ENCODE measurements at places on chromosomes 16 and 17.

DNA sequence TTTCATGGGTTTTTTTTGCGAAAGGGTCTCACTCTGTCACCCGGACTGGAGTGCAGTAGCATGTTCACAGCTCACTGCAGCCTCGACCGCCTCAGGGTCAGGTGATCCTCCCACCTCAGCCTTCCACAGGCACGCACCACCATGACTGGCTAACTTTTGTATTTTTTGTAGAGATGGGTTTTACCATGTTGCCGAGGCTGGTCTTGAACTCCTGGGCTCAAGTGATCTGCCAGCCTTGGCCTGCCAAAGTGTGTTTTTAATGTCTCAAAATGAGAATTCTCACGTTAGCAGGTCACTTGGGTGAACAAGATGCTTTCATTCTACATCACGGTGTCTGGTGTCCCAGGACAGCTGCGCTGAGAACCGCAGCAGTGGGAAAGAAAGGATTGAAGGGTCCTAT lies 3.2 kb downstream of the FBXO31 start:
- DNase-seq, result no peak

DNA sequence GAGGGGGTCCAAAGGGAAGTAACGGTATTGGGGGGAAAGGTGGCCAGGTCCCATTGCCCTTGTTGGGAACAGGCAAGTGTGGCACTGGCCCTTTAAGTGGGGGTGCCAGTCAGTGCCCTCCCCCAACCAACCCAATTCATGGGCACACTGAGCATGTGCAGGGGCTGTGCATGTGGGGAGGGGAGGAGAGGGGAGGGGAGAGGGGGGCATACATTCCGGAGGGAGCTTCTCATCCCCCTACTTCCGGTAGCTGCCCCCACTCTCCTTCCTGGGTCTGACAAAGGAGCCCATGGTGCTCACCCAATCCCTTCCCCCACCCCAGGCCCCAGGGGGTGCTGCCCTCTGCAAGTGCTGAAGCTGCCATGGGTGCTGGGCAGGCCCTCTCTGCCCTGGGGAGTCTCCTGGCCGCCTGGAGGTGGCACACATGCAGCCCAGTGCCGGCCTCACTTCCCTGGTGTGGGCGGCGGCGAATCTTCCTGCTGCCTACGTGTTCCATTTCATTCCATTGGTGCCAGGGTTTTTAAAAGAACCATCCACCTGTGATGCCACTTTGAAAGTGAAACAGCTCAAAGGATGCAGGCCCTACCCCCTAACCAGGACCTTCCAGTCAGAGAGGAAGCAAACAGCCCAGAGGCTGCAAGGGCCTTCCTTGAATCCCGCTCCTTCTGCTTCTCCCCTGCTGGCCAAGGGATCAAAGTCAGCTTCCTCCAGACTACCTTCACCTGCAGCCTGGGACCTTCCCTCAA lies 11.0 kb downstream of the HEXIM2 start:
- peak; percentile 82 for DNase-seq

- no peak for DNase-seq
These were observed 612 bp downstream of the PSMD12 start for GRCh38 chr17:67365738-67366192.

DNA sequence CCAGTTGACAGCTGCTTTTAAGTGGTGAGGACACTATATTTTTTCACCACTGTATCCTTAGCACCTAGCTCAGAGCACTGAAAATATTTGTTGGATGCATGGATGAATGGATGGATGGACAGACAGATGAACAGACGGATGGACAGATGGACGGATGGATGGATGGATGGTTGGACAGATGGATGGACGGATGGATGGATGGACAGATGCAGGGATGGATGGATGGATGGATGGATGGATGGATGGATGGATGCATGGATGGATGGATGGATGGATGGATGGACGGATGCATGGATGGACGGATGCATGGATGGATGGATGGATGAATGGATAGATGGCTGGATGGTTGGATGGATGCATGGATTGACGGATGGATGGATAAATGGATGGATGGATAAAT lies 12.4 kb upstream of the SLC5A11 start:
- DNase-seq, result no peak

DNA sequence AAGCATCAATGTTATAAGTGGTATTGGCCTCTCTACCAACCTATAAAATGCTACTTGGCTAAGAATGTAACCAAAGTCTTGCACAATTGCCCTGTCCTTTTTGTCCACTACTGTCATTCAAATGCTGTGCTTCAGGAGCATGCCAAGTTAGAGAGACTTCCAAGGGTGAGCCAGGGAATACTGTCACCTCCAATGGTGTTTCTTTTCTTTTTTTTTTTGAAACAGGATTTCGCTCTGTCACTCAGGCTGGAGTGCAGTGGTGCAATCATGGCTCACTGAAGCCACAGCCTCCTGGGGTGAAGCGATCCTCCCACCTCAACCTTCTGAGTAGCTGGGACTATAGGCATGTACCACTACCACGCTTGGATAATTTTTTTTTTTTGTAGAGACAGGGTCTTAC lies 43.7 kb upstream of the ERN1 start:
- no peak for DNase-seq

- DNase-seq, result no peak
These were observed 359.1 kb downstream of the WWOX start for GRCh38 chr16:78458588-78458987.

DNA sequence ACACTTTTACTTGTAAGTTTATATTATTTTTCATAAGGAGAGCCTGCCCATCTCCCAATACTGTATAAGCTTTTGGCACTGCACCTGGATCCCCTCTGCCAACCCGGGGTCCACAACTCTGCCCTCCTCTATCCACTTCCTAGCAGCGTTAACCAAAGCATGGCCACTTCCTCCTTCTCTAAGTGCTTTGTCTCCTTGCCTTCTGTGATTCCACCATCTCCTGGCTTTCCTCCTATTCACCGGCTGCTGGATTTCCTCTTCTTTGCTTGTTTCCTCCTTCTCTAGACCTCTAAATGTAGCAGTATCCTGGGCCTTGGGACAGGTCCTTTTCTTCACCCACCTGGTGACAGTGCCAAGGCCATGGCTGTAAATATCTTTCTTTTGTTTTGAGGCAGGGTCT lies 20.0 kb upstream of the WFIKKN2 start:
- no peak for DNase-seq

- no peak for DNase-seq
These were observed 56.7 kb downstream of the TANGO6 start for GRCh38 chr16:68900009-68900408.
